ELF-1 (cell line): ENCODE measurements at places on chromosomes 12 and 14.

DNA sequence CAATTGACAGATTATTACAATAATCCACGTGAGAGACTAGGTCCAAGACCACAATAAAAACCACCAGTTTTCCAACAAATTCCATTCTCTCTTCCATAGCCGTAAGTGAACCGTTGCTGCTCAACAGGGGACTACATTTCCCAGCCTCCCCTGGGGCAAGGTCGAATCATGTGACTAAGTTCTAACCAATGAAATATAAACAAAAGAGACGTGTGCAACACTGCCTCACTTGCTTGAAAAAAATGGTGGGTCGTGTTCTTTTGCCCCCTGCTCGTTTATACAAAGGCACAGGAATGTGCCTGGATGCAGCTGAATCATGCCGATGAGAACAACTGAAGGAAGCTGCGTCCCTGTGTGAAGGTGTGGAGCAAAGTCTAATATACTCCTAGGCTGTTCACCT, 51.1 kb downstream of the HSPB8 start:
- DNase-seq: peak; percentile 87

DNA sequence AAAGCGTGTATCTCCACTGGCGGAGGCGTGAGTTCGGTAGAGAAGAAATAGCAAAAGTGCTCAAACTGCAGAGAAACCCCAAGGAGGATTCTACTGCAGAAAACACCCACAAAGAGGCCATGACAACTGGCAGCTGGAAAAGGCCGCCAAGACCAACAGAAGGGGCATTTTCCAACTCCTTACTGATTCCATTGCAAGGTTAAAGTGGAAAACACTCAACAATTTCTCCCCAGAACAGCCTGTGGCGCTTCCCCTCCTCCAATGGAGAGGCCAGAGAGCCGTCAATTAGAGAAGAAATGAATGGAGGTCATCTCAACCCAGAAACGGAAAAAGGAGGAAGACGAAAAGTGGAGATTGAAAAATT, 618 bp upstream of the ANKRD52 start:
- DNase-seq: no peak

- DNase-seq: no peak
These were observed 7.9 kb downstream of the TRIM9 start for GRCh38 chr14:51087031-51087441.

- DNase-seq: no peak
These were observed 75.7 kb downstream of the LRRK2 start for GRCh38 chr12:40300490-40300889.

DNA sequence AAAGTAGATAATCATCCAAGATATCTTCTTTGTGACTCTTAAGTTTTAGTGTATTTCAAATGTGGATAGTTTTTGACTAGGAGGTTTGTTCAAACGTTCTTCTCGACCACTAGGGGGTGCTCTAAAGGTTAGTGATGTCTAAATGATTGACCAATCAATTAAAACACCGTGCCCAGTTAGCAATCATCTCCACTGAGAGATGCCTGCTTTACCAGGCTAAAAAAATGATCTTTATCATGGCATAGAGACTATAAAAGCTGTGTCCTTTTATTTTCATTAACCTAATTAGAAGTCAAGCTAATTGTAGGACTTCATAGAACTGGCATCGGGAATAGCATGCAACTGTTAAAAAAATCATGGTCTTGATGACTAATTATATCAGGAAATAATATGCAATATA, 153.9 kb downstream of the PRKCH start:
- DNase-seq: no peak

GRCh38 chr14:88983755-88984154, 159.3 kb downstream of the TTC8 start:
- peak; percentile 44 for DNase-seq

GRCh38 chr14:104726600-104727451, 2.8 kb downstream of the ADSS1 start:
- DNase-seq: no peak

DNA sequence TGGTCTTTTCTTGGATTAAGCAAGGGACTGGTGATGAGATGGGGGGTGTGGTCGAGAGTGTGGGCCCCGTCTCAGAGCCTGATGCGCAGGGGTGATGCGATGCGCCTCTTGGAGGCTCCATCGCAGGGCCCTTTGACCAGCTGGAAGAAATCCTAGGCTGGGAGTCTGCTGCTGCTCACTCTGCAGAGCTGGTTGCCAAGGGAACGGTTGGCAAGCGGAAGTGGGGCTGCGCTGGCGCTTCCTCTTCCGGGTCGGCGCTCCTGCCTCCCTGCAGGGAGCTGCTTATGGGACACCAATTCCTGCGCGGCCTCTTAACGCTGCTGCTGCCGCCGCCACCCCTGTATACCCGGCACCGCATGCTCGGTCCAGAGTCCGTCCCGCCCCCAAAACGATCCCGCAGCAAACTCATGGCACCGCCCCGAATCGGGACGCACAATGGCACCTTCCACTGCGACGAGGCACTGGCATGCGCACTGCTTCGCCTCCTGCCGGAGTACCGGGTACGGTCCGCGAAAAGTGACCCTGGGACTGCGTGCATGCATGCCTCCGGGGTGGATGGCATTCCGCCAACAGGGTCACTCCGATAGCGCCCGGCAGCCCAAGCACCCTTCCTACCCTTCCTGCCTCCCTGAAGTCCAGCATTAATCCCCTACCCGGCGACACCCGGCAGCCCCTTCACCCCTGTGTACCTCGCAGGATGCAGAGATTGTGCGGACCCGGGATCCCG, at the start of gene MYG1:
Gene MYG1, plus strand, starts transcription at position 242 of the 727 bp plus-strand sequence. Its CDS starts 43 bp downstream, at position 285.
- peak; percentile 96 for DNase-seq

DNA sequence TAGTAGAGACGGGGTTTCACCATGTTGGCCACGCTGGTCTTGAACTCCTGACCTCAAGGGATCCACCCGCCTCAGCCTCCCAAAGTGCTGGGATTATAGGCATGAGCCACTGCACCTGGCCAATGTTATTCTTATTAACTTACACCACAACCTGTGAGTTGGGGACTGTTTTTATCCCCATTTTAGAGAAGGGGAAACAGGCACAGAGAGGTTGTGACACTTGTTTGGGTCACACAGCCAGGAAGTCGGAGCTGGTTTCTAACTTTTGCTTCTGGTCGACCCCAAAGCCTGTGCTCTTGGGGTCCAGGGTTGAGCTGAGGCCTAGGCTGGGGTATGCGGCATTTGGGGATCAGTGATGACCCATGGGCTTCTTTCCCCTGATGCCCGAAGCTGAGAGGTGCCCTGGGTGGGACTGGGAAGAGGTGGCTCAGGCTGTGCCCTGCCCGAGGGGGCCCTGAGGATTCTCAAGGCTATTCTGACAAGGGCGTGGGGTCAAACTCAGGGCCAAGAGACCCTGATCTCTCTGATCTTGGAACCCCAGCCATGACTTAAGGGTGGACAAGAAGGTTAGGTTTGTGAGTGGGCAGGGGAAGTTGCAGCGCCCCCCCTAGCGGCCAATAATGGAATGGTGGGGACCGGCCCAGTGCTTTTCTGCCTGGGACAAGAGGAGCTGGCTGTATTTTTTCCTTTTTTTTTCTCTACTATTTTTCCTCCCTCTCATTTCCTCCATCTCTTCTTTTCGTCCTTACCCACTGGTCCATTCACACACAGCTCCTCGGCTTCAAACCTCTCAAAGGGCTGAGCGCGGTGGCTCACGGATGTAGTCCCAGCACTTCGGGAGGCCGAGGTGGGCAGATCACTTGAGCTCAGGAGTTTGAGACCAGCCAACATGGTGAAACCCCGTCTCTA, 3.0 kb downstream of the SDSL start:
- peak; percentile 96 for DNase-seq
